ENCODE measurements at places on chromosomes 12 and 14.

GRCh38 chr14:96580566-96580965, 78.4 kb downstream of the PAPOLA start:
- DNase-seq, result no peak

GRCh38 chr14:77290705-77291104, 19.7 kb upstream of the NGB start:
- DNase-seq, result no peak

- no peak for DNase-seq
Measured at GRCh38 chr14:103516426-103517173, 6.0 kb downstream of the CKB start.

- DNase-seq, result no peak
Measured at GRCh38 chr14:90585106-90585505, 188.3 kb downstream of the CALM1 start.

GRCh38 chr12:88310666-88311065, 168.6 kb downstream of the TMTC3 start:
- DNase-seq, result no peak

- DNase-seq, result no peak
Measured at GRCh38 chr12:32891956-32892355, 4.6 kb downstream of the PKP2 start.

- no peak for DNase-seq
Measured at GRCh38 chr12:100293017-100293416, 26.0 kb downstream of the SCYL2 start.

GRCh38 chr14:35349496-35350365, 54.8 kb downstream of the NFKBIA start:
- no peak for DNase-seq

DNA sequence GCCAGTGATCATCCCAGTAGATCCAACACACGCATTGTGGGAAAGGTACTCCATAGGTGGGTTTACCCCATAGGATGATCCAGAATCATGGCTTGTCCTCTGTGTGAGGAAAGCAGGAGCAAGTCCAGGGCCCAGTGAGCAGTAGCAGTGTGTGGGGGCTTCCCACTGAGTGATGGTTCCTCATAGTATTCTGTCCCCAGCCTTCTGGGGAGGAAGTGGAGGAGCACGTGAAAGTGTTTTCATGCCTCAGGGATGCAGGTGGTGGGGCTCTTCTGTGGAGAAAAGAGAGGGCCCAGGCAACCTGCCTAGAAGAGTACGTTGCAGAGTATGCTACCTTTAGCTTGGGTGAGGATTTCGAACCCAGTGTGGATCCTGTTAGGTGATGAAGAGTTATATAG, 56.5 kb downstream of the SUSD6 start:
- no peak for DNase-seq

- no peak for DNase-seq
Measured at GRCh38 chr12:68042212-68042699, 53.0 kb downstream of the IFNG-AS1 start.

DNA sequence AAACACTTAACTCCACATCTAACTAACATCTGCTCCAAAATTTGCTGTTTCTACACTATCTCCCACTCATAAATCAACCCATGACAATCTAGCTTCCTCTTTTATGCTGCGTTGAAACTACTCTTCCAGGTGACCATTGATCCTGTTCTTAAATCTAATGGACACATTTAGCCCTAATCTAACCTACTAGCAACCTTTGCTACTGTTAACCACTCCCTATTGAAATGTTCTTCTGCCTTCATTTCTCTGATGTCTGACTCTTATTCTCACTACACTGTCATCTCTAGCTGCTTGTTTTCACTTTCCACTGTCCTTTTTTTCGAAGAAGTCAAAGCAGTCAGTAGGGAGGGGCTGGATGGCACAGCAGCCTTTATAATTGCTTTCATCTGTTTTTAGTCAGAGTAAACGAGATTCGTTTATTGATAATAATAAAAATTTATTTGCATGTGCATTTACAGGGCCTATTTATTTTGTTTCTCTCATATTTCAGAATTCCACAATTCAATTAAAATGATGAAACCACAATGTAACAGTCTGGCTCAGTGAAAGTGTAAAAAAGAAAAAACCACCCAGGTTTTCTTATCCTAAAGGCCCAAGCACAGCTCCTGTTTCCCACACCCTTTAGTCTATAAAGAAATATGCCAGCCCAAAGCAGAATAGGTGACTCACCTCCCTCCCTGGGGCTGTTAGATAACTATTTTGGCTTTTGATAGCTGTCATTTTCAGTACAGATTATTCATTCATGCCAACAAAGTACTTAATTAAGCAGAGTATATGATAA, 44.9 kb downstream of the ATP2B1 start:
- no peak for DNase-seq

GRCh38 chr12:92827836-92828431, 101.2 kb downstream of the EEA1 start:
- peak; percentile 46 for DNase-seq

- no peak for DNase-seq
Measured at GRCh38 chr12:78490861-78491260, 373.7 kb upstream of the SYT1 start.

DNA sequence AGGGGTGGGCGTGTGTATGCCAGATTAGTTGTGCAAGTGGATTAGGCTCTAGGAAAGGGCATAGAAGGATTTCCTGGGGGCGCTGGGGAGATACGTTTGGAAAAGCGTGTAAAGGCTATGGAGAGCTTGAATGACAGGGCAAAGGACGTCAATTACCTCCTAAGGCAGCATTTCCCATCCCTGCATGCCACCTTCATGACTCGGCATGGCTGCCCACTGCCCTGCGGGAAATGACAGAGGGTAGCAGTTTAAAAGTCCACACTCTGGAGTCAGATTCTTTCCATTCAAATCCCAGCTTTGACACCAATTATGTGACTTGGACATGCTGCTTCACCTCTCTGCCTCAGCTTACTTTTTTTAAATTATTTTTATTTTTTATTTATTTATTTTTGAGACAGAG, 14.8 kb upstream of the TMEM229B start:
- no peak for DNase-seq

DNA sequence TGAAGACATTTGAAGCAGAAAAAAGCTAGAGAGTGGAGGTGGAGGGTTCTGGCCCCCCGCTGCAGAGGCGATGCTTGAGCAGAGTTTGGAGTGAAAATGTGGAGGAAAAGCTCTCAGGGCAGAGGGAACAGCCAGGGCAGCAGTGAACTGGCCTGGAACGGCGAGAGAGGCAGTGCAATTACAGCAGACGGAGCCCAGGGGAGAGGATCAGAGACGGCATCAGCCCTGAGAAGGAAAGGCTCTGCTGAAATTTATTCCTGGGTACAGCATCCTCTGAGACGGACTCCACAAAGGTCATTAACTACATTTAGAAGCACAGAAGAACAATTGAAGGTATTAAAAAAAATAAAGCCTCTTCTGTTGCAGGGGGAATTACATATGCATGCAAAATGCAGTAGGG, 14.2 kb downstream of the STON2 start:
- no peak for DNase-seq

DNA sequence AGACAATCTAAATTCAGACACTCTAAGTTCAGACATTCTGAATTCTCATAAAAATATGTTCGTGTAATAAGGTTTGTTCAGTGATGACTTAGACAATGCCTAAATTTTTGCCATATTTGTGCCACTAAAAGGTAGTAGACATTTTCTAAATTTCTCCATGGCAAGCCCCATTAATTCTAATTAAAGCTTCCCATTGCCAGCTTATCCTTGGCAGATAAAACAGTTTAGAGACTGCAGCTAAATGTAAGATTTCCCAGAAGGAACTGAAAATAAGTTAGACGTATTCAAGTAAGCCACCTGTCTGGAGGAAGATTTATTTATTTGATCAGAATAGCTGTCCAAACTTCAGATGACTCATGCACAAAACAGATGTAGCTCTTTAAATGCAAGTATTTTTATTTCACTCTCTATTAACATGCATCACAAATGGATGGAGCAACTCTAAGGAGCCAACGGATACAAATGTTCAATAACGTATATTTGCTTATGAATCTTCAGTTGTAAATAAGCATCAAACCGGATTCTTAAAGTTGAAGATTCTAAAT, 130.4 kb downstream of the SLC2A13 start:
- no peak for DNase-seq

GRCh38 chr14:97329701-97330100, 532.5 kb downstream of the VRK1 start:
- no peak for DNase-seq

- no peak for DNase-seq
Measured at GRCh38 chr12:1574865-1575259, 19.5 kb downstream of the FBXL14 start.

DNA sequence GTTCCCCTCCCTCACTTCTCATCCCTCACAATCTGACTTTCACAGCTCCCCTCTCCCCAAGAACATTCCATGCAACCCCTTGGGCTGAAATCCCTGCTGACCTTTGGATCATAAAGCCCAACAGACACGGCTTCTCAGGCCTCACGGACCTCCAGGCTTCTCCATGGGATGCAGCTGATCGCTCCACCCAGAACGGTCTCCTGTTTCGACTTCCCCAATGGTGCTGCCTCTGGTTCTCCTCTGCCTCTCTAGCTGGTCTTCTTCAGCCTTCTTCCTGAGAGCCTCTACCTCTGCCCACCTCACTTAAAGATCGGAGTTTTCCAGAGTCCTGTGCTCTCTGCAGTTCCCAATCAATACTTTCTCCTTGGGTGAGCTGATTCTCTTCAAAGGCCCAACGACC, 17.8 kb upstream of the PRMT8 start:
- DNase-seq, result no peak

GRCh38 chr14:91897106-91897701, 29.9 kb upstream of the TC2N start:
- DNase-seq, result no peak

DNA sequence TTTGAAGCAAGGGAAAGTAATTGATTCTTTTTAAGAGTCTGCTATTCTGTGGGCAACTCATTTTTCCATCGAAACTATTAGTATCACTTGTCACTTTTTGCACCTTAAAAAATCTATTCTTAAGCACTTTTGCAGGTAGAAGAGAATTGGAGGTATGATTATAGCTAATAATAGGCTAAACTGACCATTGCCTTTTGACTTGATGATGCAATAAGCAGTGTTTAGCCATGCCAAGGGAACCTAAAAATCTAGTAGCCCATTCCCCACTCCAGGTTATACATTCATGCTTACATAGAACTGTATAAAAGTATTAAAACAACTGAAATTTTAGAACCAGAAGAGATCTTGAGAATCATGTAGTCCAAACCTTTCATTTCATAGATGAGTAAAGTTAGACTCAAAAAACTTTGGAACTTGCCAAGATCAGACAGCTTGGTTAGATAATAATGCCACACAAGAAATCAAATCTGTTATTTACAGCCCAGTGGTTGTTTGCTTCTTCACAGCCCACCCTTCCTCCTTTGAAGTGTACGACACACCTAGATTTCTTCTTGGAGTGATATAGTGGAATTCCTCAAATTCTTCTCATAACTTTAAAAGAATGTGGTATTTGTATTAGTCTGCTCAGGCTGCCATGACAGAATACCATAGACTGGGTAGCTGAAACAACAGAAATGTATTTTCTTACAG, 21.7 kb upstream of the GARIN2 start:
- DNase-seq, result no peak

DNA sequence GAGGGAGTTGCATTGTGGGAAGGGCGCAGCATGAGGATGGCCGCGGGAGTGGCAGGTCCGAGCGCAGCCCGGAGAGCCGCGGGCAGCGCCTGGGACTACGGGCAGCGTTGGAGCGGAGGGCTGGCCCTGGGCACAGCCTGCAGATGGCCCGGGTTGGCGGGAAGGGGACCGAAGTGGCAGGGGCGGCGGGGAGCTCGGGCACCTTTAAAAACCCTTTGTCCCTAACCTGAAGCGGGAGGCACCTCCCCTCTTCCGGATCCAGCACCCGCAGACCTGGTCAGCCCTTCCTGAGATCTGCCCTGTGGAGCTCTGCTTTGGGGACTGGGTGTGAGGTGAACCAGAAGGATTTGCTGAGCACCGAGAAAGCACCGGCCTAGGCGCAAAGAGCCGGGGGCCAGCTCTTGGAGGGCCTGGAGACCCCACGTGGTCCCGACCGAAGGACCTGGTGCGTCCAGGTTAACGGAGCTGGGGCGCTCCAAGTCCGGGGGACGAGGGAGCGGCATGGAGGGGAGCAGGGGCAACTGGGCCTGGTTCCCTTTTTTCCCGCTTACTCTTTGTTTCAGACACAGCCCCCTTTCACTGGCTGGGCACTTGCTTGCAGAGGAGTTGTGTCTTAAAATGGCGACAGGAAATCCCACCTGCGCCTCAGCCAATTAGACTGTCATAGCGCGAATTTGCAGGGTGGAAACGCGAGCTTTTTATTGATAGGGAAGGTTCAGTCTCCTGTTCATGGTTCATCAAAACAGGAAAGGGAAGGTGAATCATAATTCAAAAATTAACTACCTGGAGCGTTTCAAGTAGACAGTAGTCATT, 792 bp upstream of the SLC38A1 start:
- no peak for DNase-seq

GRCh38 chr12:64916411-64917261, 92.2 kb downstream of the TBC1D30 start:
- DNase-seq, result no peak

- DNase-seq, result no peak
Measured at GRCh38 chr12:1579651-1580435, 14.5 kb downstream of the FBXL14 start.

GRCh38 chr12:66392266-66392915, 90.1 kb downstream of the HELB start:
- no peak for DNase-seq

DNA sequence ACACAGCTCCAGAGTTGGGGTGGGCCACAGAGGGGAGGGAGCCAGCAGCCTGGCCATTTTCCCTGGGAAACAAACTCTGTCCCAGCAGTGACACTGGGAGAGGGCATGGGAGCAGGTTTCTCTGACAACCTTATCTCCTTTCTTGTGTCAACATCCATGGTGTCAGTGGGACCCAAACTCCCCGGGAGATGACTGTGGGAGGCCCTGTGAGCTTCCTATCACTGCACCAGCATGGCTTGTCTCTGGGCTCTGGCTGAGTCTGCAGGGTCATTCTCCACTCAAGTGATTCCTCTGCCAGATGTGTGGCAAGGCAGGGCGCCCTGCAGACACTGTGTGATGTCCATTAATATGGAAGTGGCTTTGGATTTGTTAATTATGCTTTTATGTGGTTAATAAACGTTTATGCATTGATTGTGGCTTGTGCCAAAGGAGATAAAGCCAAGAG, 10.1 kb downstream of the LRTM2 start:
- DNase-seq, result no peak

DNA sequence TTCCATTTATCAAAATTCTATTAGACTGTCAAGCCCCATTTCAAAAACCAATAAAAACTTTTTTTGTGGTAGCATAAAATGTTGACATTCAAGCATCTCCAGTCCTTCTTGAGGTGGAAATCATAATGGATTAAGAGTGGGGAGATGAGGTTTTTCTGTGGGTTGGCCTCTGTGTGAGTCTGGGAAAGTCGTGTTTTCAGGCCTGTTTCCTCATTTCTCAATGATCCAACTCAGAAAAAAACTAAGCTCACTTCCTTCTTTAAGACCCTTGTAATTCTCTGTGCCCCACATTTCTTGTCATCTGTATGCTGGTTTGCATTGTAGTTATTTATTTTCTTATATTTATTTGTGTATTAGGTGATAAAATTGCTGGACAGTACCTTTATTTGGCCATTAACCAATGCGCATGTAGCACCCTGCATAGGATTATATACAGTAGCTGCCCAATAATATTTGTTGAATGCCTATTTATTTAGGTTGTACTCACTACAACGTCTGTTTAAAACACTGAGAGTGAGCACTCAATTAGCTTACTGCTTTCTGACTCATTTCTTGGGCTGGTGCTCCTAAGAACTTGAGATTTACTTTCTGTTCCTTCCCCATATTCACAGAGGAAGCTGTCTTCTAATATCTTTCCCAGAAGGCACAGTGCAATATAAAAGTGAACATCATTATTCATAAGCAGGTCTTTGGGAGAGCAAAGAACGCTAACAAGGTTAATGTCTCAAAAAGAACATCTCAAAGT, 121.9 kb downstream of the DNAI7 start:
- no peak for DNase-seq
